ENCODE measurements at places on chromosomes 7 and 10.
A peak's percentile ranks its signal among the peaks of the same experiment; 100 is the strongest.

DNA sequence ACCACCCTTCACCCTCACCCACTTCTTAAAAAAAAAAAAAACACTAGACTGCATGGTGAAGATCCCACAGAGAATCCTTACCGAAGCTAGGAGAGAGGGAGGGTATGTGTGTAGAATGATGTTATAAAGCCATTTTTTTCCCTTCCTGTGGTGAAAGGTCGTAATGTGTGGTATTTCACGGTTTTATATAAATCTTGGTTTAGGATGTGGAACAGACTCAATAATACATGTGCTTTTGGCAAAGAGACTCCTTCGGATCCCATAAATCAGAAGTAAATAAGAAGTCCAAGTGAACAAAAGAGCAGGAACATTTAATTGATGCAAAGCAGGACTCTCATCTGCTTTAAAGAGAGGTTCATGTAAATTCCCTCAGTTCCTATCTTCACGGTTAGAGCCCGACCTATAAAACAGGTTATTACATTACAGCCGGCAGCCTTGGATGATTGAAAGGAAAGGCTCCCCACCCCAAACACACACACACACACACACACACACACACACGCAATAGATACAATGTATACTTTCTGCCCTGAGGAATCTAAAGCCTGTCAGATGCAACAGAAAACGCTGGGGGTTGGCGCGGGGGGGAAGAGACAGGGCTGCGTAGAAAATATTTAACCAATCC is 8.8 kb downstream of the DLX5 start:
- no peaks in the 10 kb centered on the region for H3K4me1 ChIP-seq
- H3K27me3 ChIP-seq = peaks cover 99% of the 10 kb centered on the region
- H3K36me3 ChIP-seq = no peaks in the 10 kb centered on the region
- H3K4me3 ChIP-seq = no peak overlapping the region
- no peak overlapping the region for H3K27ac ChIP-seq

DNA sequence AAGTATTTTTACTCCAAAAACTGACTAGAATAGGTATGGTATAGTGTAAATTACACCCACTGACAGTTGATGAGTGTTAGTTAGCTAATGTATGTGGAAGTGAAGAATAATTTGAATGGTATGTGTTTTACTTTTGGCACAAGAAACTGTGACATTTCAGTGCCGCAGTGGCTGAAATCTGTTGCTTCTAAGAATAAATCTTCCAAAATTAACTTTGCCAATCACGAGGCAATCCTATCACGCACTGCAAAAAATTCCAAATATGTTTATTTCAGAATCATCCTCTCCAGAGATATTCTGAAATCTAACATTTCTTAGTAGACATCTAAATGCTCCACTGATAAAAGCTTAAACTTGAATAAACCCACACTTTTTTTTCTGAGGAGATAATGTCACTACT is 61.2 kb downstream of the PCLO start:
- no peak for DNase-seq
- no peak overlapping the region for H3K27ac ChIP-seq
- no peaks in the 10 kb centered on the region for H3K4me1 ChIP-seq
- H3K27me3 ChIP-seq = no peaks in the 10 kb centered on the region
- H3K36me3 ChIP-seq = no peaks in the 10 kb centered on the region
- no peak overlapping the region for H3K4me3 ChIP-seq

DNA sequence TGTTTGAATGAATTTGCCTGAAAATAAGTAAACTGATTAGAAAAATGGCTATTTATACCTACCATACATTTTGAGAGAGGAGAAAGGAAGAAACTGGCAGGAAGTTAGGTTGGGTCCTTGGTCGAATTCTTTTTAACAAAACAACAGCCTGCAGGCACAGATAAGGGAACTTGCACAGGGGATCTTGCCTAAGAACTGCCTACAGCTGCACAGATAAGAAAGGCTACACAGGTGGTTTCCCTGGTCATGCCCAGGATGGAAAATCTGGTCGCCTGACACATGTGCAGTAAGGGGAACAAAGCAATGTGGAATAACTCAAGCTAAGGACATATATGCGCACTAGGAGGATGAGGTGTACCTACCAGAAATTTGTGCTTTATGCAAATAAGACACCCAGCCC is 732.1 kb upstream of the POT1 start:
- H3K27me3 ChIP-seq = no peaks in the 10 kb centered on the region
- no peak overlapping the region for H3K4me3 ChIP-seq
- DNase-seq = no peak

DNA sequence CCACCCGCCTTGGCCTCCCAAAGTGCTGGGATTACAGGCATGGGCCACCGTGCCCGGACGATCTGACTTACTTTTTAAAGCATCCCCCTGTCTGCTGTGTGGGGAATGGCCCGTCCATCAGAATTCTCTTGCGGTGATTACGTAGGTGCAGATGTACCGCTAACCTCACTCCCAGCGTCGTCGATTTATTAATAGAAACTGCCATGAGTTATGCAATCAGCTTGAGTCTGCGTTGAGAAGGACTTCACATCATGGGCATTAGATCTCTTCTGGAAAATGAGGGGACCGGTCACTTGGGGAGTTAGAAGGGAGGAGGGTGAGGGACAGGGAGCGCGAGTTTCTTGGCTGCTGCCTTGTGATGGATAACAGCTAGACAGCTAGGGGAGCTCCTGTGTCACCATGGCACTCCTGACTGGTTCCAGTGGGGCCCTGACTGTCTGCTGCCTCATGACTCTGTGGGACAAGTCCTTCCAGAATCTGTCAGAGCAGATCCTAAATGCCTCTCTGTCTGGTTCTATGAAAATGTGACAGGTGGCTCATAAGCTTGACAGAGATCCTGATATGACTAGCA is 35.2 kb downstream of the POR start:
- H3K36me3 ChIP-seq = peaks cover 20% of the 10 kb centered on the region
- no peak overlapping the region for H3K4me3 ChIP-seq
- no peaks in the 10 kb centered on the region for H3K27me3 ChIP-seq
- peaks cover 14% of the 10 kb centered on the region for H3K4me1 ChIP-seq

- no peaks in the 10 kb centered on the region for H3K27me3 ChIP-seq
- peak within 1 kb of the TSS; percentile 88 for H3K27ac ChIP-seq
- peak; percentile 81 for DNase-seq
Observed at GRCh38 chr10:87659571-87660483, at the start of gene PAPSS2. TSS of gene PAPSS2 (plus strand) at chr10:87659878. CDS start at chr10:87659982, 104 bp downstream.

GRCh38 chr10:112721080-112721698 is 228.9 kb upstream of the TCF7L2 start:
- H3K36me3 ChIP-seq = no peaks in the 10 kb centered on the region
- H3K4me3 ChIP-seq = no peak overlapping the region
- no peaks in the 10 kb centered on the region for H3K27me3 ChIP-seq

DNA sequence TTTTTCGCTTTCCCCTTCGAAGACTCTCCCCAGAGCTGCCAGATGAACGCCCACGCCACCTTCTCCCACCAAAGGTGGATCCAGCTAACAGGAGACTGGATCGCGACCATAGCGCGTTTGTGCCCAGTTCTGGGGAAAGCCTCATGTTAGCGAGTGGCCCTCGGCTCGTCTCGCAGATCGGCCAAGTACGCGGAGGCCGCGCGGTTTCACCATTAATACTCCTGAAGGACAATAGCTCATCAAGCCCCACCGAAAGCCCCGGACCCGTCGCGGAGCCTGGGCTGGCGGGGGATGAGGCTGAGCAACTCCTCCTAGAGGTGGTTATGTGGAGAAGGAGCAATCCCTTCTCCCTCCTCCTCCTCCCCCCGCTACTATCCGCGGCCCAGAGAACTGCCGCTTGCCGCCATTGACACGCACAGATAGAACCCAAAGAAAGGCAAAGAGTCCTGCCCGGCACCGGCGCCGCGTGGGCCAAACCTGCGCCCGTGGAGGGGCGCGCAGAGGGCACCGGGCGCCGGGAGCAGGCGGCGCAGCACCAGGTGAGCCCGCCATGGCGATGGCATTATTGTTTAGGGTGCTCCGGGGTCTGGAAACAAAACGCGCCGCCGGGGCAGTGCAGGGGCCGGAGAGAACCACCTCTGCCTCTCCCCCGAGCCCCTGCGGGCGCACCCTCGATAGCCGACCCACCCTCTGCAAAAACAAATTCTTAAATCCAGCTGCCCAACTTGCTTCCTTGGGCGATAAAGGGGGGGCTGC is at the start of gene MACROH2A2:
Gene MACROH2A2 (plus strand): TSS at position 385 of the 756 bp plus-strand sequence. CDS start 22,813 bp downstream, outside the sequence.
- no peaks in the 10 kb centered on the region for H3K27me3 ChIP-seq
- H3K36me3 ChIP-seq = no peaks in the 10 kb centered on the region
- H3K27ac ChIP-seq = peak within 1 kb of the TSS; percentile 14

- H3K27me3 ChIP-seq = no peaks in the 10 kb centered on the region
- H3K27ac ChIP-seq = no peak overlapping the region
- no peak for DNase-seq
Observed at GRCh38 chr10:98666276-98666675, 219.5 kb upstream of the HPS1 start.

GRCh38 chr10:35184527-35185171 is 58.0 kb downstream of the CREM start:
- no peaks in the 10 kb centered on the region for H3K4me1 ChIP-seq
- H3K27ac ChIP-seq = no peak overlapping the region
- no peaks in the 10 kb centered on the region for H3K27me3 ChIP-seq
- no peaks in the 10 kb centered on the region for H3K36me3 ChIP-seq
- no peak overlapping the region for H3K4me3 ChIP-seq
- DNase-seq = no peak

DNA sequence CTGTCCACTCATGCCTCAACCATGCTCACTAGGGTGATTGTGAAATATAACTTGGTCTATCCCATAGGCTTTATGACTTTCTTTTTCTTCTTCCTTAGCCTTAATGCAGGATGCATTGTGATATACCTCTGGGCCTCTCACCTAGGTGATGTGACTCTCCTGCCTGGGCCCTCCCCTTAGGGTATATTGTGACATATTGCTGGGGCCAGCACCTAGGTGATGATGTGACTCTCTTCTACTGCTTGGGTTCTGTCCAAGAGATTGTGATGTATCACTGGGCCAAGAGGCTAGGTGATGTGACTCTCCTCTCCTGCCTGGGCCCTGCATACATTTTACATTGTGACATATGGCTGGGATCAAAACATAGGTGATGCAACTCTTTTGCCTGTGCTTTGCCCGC is 14.7 kb upstream of the ZNF107 start:
- no peaks in the 10 kb centered on the region for H3K36me3 ChIP-seq
- H3K4me1 ChIP-seq = no peaks in the 10 kb centered on the region
- no peaks in the 10 kb centered on the region for H3K27me3 ChIP-seq

DNA sequence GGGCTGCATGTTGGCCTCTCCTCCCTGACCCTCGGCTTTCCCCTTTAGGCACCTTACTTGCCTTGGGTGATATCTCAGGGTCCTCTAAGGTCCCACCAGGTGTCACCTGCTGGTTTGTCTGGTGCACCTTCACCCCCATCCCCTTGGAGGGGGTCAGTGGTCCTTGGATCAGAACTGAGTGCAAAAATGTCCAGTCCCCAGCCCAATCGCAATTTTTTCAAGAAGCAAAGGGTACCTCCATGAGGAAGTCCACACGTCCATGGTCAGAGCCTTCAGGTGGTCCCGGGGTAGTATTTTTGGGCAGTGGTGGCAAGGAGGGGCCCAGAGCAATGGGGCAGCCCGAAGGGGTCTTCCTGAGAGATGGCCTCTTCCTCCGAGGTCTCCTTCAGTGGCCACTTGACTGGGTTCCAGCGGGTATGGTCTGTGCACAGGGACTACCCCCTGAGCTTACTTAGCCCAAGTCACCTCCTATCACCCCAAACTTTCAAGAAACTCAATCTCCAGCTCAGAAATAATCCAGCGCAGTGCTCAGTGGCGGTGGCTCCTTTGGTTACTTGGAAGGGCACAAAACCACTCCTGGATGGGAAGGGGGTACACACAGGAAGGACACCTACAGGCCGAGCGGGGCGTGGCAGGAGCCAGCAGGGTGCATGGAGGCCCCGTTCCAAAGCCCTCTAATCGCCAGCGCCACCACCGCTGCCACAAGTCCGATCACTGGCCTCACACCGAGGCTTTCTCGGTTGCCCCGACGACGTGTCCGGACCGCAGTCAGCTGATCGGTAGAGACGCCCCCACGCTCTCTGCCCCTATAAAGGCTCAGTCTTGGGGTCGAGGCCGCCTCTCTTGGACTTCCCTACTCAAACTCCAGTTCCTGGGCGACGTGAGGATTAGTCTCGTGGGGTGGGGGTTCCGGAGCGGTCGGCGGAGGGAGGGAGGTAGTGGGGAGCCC is 4.5 kb downstream of the SAP25 start:
- no peaks in the 10 kb centered on the region for H3K4me1 ChIP-seq
- peaks cover 30% of the 10 kb centered on the region for H3K36me3 ChIP-seq
- no peaks in the 10 kb centered on the region for H3K27me3 ChIP-seq
- no peak for DNase-seq

- H3K27me3 ChIP-seq = no peaks in the 10 kb centered on the region
- H3K4me3 ChIP-seq = no peak overlapping the region
- no peak for DNase-seq
- peaks cover 10% of the 10 kb centered on the region for H3K36me3 ChIP-seq
- peak overlapping the region; percentile 92 for H3K27ac ChIP-seq
- H3K4me1 ChIP-seq = peaks cover 65% of the 10 kb centered on the region
Observed at GRCh38 chr7:5683280-5683670, 98.2 kb downstream of the RNF216 start.

DNA sequence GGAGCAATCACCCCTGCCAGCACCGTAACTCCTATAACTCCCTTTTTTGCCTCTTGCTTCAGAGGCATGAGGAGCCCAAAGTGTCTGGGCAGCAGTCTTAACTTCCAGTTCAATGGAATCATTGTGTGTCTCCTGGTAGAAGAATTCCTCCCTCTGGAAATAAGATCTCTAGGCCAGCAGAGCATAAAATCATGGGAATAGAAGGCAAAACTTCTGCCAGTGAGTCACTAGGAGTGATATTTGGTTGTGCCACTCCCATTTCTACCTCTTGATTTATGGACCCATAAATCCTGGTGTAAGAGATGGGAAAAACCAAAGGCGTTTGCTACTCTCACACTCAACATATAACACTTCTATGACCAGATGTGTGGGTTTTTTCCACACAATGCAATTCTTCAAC is 104.9 kb upstream of the FAM180A start:
- no peaks in the 10 kb centered on the region for H3K4me1 ChIP-seq
- H3K27ac ChIP-seq = no peak overlapping the region
- no peaks in the 10 kb centered on the region for H3K36me3 ChIP-seq
- no peak for DNase-seq

DNA sequence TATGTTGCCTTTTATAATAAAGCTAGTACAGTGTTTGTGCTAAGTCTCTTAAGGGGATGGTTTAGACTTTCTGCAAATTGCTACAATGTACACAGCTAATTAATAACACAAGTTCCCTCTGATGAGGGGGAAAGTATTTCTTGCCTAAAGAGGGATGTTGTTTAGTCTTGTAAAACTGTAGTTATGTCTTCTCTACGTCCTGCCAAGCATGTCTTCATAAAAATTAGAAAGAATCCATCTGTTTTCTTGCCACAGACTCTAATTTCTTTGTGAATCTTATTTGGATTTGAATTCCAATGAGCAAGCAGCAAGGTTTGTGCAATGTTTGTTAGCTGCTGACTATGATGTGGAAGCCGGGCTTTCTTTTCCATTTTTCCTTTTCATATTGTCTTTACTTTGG is 28.2 kb downstream of the ADARB2 start:
- H3K27me3 ChIP-seq = peaks cover 8% of the 10 kb centered on the region
- no peak overlapping the region for H3K4me3 ChIP-seq
- no peaks in the 10 kb centered on the region for H3K4me1 ChIP-seq
- H3K36me3 ChIP-seq = no peaks in the 10 kb centered on the region

Measured in tibial artery (tissue), 4 donors.